Stimulated activated CD8-positive, alpha-beta memory T cell treated with anti-CD3 and anti-CD28 coated beads, Interleukin-7, amount 100 ng/mL, for 1 hour (primary cell): ENCODE measurements at places on chromosomes 2 and 18.

- no peak for DNase-seq
Measured at GRCh38 chr18:52403291-52404021, 63.5 kb downstream of the DCC start.

- DNase-seq: no peak
Measured at GRCh38 chr2:3154146-3154545, 223.5 kb downstream of the EIPR1 start.

GRCh38 chr2:27249159-27249890 is 13.5 kb downstream of the SLC30A3 start:
- DNase-seq: no peak

GRCh38 chr2:221485503-221485870 is 86.6 kb downstream of the EPHA4 start:
- no peak for DNase-seq

DNA sequence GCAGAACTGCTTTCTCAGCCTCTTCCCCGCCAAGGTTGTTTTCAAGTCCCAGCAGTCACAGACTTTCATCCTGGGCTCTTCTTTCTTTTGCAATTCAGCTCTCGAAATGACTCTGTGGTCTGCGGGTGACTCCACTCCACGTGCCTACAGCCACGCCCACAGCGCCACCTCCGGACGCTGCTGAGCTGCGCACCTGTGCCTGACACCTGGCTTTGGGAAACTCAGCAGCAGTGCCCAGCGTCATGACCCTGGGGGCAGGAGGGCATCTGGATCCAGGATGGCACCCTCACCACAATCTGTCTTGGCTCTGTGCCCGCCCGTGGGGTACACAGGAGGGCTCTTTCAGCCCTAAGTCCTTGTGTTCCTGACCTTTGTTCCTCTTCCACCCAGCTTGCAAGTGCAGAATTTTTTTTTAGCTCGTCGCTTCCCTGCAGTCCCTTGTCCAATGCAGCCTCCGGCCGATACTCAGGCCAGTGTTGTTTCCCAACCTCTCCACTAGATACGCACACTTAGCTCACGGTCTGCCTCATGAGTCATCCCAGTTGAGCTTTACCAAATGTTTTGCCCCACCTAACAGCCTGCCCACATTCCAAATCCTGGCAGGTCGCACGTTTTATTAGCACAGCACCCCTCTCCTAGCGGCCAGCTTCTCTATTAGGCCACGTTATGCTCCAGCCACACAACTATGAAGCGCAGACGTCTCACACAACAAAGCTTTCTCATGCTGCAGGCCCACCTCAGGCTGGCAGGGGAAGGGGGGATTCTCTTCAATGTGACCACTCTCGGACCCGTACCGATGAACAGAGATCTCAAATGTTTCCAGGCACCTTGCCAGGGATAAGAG is 6.5 kb upstream of the CAPN10 start:
- DNase-seq: peak; percentile 54

GRCh38 chr2:206858687-206859329 is 80.5 kb upstream of the CPO start:
- no peak for DNase-seq

- DNase-seq: no peak
Measured at GRCh38 chr2:181778621-181779201, 98.4 kb upstream of the NEUROD1 start.

- no peak for DNase-seq
Measured at GRCh38 chr2:160271171-160272086, 71.4 kb upstream of the ITGB6 start.

GRCh38 chr2:175227393-175227792 is 45.9 kb upstream of the ATP5MC3 start:
- DNase-seq: no peak

- no peak for DNase-seq
Measured at GRCh38 chr2:12663306-12664037, 53.3 kb upstream of the TRIB2 start.

DNA sequence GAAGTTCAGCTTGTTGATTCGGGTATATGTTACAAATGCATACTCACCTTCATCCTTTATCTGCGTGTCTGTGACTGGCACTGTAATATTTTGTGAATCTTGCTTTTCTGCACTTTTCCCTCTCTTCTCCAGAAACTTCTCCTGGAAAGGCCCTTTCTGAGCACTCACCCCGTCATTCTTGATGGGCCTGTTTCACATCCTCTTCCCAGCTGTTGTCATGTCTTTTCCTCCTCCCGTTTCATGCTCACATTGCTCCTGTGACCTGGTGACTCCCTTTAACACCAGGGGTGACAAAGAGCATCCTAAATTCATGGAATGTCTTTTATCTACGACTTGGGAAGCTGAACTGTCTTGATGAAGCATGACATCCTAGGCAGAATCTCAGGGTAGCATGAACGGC is 65.8 kb downstream of the CD8B2 start:
- no peak for DNase-seq

GRCh38 chr2:12684471-12684936 is 32.2 kb upstream of the TRIB2 start:
- no peak for DNase-seq

- DNase-seq: no peak
Measured at GRCh38 chr18:1240701-1241100, 336.0 kb downstream of the ADCYAP1 start.

- no peak for DNase-seq
Measured at GRCh38 chr2:3233877-3234276, 143.7 kb downstream of the EIPR1 start.

- DNase-seq: no peak
Measured at GRCh38 chr18:28961669-28962228, 784.8 kb upstream of the CDH2 start.

DNA sequence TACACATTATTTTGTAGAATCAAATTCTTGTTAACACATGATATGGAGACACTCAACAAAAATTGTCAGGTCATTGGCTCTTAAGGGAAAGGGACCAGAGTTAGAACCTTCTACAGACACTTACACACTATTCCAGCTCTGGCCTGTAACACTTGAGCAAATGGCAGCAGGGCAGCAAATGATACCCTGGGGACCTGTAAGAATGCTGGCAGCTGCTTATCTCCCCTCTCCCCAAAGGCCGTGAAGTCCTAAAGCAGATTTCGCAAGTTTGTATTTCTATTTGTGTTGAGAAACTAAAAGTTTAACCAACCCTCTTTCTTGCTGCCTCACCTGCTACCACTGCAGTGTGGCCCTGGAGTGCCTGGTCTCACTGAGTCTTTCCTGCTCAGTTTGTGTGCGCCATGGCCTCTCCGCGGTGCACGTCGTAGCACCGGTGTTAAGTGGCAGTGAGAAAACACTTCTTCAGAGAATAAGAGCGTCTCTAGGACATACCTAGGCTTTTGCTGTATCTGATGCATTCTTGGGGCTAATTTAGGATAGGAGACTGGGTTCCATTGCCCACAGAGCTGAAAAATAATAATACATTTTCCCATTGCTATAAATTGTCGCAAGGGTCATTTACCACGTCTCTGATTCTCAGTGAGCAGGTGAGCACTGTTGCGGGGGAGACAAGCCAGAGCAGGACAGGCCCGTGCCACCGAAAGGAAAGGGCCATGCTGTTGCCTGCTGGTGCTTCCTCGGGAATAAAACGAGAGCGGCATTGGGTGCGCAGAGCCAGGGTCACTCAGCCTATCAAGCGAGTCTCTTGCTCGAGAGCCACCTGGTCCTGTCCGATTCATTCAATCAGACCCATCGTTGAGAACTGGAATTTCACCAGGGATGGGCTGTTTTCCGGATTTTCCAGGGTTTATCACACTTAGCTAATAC is 204.9 kb downstream of the PTGR3 start:
- DNase-seq: no peak

DNA sequence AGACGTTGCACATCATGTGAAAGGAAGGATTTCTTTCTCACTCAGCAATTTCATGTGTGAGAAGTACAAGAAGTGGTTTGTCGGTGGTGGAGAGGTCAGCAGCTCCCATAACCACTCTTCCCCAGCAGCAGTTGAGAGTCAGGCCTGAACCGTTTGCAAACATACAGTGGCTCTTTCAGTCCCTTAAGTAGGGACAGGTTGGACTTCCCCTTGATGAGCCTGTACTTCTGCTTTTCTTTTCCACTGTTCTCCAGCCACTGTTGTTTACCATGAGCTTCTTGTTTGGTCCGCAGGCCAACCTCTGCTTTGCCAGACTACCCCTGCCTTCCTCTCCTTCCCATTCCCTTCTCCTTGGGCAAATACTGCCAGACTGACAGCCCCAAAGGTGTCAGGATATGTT is 391.3 kb upstream of the CELF4 start:
- DNase-seq: no peak

GRCh38 chr18:43236921-43237320 is 40.4 kb downstream of the SYT4 start:
- no peak for DNase-seq

GRCh38 chr2:6724605-6725140 is 141.0 kb downstream of the CMPK2 start:
- DNase-seq: no peak

- DNase-seq: no peak
Measured at GRCh38 chr2:172230889-172231401, 128.2 kb upstream of the DLX2 start.

DNA sequence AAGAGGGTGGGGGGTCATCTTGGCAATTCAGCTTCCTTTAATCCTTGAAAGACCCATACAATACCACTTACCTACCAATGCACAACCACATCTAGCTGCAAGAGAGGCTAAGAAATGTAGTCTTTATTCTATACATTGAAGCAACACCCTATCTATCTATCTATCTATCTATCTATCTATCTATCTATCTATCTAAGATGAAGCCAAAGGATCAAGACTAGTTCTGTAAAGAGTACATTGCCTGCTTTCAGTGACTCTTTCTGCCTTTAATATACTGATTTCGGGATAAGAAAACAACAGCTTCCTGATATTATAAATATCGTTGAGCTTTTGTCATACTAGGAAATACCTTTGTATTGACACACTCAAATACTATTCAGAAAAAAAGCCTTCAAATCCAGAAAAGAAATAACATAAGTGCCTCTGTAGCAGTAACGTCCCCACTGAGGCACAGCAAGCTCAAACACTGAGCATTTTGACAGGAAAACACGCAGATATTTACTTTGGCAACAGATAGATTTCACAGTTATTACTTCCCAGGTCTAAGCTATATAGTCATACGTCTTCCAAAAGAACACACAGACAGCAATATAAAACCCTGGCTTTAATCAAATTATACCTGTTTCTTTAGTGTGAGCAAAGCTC is 139.4 kb upstream of the SERTAD2 start:
- DNase-seq: no peak

DNA sequence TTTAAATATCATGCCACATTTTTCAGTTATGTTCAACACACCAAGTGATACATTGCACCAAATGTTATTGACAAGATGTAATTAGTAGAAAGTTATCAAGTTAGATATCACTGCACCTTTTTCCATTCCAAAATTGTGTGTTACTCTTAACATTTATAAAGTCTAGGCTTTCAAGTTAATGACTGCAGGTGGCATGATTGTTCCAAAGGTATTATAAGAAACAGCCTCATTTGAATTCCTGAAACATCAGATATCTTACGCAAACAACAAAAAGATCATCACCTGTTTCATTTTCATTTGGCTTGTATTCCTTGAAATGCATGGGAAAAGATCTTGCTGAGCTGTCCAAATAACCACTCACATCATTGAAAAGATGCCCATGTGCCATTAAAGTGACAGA is 1528.2 kb upstream of the ZEB2 start:
- no peak for DNase-seq

GRCh38 chr2:237593596-237594320 is 3.2 kb upstream of the RAB17 start:
- no peak for DNase-seq

- DNase-seq: no peak
Measured at GRCh38 chr2:232815569-232815968, 39.2 kb upstream of the KCNJ13 start.
